ENCODE measurements at places on chromosomes 11 and 22.

DNA sequence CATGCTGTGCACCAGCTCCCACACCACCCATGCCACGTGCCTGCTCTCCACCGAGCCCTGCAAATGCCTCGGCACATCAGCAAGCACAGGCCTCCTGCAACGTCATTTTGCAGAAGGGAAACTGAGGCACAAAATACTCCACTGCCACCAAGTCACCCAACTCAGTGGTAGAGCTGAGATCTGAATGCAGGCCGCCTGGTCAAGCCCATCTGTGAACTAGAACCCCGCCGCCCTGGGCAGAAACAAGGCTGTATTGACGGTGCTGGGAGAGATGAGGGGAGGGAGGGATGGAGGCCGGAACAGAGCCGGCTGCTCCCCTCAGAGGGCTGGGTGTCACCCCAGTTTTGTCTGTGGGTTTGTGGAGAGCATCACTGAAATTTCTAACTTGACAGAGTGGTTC lies 81.4 kb downstream of the CDKN1C start:
- no peak for DNase-seq
- H3K27ac ChIP-seq, result no peak overlapping the region
- H3K27me3 ChIP-seq, result no peaks in the 10 kb centered on the region
- H3K36me3 ChIP-seq, result no peaks in the 10 kb centered on the region
- H3K4me1 ChIP-seq, result peaks cover 4% of the 10 kb centered on the region

- H3K27me3 ChIP-seq, result peaks cover 8% of the 10 kb centered on the region
- no peak for DNase-seq
- peaks cover 4% of the 10 kb centered on the region for H3K36me3 ChIP-seq
- peak overlapping the region; percentile 13 for H3K27ac ChIP-seq
- H3K4me3 ChIP-seq, result no peak overlapping the region
These were observed 85.2 kb upstream of the PPARA start for GRCh38 chr22:46064966-46065666.

DNA sequence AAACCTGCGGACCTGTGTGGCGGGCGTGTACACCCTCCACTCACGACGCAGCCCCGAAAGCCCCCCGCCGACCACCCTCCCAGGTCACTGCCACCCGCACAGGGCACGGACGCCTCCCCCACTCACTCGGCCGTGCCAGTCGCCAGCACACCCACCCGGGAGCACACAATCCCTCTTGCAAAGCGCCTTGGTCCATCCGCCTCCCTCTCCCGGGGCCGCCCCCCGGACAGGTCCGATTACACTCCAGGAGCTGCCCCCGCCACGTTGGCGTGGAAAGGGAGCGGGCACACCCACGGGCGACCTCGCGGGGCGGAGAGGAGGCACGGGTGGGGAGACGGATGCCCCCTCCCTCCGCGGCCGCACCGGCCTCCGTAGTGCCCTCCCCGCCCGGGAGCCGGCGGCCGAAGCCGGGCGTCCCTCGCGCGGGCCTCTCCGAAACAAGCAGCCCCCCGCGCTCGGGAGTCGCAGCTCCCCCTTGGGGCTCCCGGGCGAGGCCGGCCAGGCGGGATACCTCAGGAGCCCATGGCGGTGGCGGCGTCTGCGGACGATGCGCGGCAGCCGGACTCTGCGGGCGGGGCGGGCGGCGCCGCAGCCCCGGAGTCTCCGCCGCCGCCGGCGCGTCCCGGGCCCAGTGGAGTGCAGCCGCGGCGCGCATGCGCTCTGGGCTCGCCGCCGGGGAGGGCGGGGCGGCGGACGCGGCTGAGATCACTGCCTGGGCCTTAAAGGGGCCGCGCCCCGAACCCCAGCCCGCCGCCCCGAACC lies at the start of gene TMEM184B:
Gene TMEM184B, minus strand, starts transcription at position 638 of the 762 bp plus-strand sequence. CDS start 25,049 bp downstream, outside the sequence.
- peak within 1 kb of the TSS; percentile 85 for H3K4me3 ChIP-seq
- peaks cover 47% of the 10 kb centered on the region for H3K4me1 ChIP-seq
- no peaks in the 10 kb centered on the region for H3K27me3 ChIP-seq
- peak; percentile 89 for DNase-seq
- H3K27ac ChIP-seq, result peak within 1 kb of the TSS; percentile 93

- no peak overlapping the region for H3K4me3 ChIP-seq
- DNase-seq, result no peak
- H3K36me3 ChIP-seq, result no peaks in the 10 kb centered on the region
- H3K27ac ChIP-seq, result no peak overlapping the region
- H3K4me1 ChIP-seq, result no peaks in the 10 kb centered on the region
These were observed 72.6 kb downstream of the MYO7A start for GRCh38 chr11:77200351-77201268.

DNA sequence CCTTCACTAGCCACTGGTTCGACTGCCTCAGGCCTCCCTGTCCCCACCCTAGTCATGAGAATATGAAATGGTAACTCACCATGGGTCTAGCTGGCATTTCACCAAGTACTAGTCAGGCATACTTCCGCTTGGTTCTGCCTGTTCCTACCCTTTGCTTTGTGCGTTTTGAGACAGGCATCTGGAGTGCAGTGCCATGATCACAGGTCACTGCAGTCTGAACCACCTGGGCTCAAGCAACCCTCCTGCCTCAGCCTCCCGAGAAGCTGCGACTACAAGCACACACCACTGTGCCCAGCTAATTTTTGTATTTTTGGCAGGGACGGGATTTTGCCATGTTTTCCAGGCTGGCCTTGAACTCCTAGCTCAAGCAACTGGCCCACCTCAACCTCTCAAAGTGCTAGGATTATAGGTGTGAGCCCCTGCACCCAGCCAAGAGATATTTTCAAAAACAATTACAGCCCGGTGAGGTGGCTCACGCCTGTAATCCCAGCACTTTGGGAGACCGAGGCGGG lies 14.1 kb downstream of the HRAS start:
- H3K4me1 ChIP-seq, result peaks cover 3% of the 10 kb centered on the region
- no peak overlapping the region for H3K4me3 ChIP-seq
- no peak for DNase-seq

DNA sequence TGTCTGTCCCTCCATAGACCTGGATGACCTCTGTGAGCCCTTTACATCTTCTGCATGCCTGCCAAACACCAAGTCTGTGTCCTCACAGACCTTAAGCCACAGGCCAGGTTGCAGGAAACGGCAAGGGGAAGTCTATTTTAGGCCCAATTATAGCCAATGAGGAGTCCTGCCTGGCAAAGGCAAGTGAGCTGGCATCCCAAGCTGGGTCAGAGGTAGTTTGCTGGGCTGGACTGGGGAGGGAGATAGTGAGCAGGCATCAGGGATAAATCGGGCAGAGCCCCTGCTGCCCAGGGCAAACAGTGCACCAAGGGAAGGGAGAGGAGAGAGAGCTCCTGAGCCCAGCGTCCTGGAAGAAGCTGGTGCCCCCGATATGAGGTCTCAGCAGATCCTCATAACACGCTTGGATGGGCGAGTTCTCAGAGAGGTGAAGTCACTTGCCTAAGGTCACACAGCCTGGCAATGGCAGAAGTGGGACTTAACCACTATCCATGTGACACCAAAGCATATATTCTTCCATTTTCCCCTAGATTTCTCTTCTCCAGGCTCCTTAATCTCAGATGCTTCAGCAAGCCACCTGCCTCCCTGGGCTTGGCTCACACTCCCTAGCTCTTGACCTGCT lies 3.7 kb upstream of the RELT start:
- peaks cover 22% of the 10 kb centered on the region for H3K4me1 ChIP-seq
- H3K27ac ChIP-seq, result no peak overlapping the region
- H3K27me3 ChIP-seq, result no peaks in the 10 kb centered on the region
- no peak overlapping the region for H3K4me3 ChIP-seq
- peaks cover 7% of the 10 kb centered on the region for H3K36me3 ChIP-seq
- DNase-seq, result no peak

GRCh38 chr11:61675826-61676225 lies 4.4 kb upstream of the DAGLA start:
- no peak overlapping the region for H3K27ac ChIP-seq
- no peak for DNase-seq
- H3K4me1 ChIP-seq, result peaks cover 3% of the 10 kb centered on the region

DNA sequence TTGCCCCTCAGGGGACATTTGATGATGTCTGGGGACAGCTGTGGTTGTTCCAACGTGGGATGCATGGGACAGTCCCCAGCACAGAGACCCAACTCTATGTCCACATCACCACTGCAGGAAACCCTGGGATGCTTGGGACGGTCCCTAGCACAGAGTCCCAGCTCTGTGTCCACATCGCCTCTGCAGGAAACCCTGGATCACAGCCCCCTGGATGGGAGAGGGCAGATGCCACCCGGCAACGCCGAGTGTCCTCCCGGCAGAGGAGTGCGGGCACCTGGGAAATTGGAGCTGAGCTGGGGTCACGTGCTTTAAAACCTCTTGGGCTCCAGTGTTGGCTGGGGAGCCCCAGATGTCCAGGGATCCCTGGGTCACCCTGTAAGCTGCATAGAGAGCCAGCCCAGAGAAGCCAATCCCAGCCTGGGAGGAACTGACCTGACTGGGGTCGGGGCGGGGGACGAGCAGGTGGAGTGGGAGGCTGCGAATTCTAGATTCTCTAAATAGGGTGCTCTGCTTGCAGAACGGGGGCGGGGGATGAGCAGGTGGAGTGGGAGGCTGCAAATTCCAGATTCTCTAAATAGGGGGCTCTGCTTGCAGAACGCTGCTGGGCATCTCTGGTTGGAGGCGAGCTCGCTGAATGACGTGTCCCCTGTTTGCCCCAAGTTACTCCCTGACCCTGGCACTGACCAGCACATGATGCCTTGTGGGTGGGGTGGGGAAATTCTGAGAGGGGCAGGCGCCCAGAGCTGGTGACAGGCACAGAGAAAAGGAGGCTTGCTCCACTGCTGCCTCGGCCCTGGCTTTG lies 1197.8 kb downstream of the BRD1 start:
- no peaks in the 10 kb centered on the region for H3K36me3 ChIP-seq
- no peak for DNase-seq
- peaks cover 2% of the 10 kb centered on the region for H3K4me1 ChIP-seq
- H3K27ac ChIP-seq, result no peak overlapping the region
- peaks cover 24% of the 10 kb centered on the region for H3K27me3 ChIP-seq
- no peak overlapping the region for H3K4me3 ChIP-seq
